Sciatic nerve (tissue), 2 donors: ENCODE measurements at places on chromosomes 3 and 15.

DNA sequence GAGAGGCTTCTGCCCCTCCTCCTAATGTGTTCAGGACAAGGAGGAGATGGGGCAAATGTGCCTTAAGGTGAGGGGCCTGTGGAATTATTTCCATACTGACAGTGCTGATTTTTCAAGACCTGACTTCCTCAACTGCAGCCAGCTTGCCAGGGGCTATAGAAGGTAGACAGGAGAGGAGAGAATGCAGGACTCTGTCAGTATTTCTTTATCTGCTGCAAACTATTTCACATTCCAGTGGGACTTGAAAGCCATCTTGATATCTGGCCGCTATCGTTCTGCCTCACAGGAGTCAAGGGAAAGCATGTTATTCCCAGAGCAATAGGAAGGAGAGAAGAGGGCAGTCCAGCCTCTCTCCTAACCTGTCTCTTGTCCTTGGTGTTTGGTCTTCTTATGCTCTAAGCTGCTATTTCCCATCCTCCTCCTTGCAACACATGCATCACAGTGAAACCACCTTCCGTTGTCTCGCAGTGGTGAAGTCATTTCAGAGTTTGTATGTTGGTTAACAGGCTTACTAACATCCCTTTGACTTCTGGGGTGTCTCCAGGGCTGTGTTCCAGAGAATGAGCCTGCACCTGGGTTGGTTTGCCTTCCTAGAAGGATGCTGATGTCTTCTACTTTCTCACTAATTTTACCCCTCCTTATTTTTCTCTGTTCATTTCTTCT, 95.1 kb upstream of the MRPS22 start:
- no peak for DNase-seq

DNA sequence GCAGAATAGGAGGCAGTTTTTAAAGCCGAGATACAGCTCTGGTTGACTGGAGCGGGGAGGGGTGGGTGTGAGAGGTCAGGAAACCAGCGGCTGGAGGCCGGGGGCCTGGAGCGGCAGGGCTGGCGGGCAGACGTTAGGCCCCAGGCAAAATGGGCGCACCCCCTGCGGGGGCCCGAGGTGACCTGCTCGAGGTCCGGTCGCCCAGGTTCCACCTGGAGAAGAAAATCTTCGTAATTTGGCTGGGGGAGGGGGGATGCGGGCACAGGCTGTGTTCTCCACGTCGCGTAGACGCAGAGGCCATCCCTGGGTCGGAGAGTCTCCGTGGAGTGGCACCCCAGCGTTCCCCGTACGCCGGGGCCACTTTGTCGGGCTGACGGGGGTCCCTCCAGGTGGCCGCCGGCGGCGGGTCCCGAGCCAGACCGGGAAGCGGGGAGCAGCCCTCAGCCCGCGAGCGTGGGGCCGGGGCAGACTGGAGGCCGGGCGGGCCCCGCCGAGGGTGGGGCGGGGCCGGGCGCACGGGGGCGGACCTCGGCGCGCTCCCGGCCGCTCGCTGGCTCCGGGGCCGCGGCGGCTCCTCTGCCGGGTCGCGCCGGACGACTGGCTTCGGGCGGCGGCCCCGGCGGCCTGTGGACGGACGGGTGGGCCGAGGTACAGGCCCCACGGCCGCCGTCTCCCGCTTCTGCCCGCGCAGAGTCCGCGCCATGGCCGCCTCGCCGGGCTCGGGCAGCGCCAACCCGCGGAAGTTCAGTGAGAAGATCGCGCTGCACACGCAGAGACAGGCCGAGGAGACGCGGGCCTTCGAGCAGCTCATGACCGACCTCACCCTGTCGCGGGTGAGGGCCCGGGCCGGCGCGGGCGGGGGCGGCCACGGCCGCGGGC, at the start of gene CRTC3:
Gene CRTC3, plus strand, starts transcription at position 553 of the 879 bp plus-strand sequence. Its CDS starts 149 bp downstream, at position 702.
- DNase-seq = peak; percentile 78

DNA sequence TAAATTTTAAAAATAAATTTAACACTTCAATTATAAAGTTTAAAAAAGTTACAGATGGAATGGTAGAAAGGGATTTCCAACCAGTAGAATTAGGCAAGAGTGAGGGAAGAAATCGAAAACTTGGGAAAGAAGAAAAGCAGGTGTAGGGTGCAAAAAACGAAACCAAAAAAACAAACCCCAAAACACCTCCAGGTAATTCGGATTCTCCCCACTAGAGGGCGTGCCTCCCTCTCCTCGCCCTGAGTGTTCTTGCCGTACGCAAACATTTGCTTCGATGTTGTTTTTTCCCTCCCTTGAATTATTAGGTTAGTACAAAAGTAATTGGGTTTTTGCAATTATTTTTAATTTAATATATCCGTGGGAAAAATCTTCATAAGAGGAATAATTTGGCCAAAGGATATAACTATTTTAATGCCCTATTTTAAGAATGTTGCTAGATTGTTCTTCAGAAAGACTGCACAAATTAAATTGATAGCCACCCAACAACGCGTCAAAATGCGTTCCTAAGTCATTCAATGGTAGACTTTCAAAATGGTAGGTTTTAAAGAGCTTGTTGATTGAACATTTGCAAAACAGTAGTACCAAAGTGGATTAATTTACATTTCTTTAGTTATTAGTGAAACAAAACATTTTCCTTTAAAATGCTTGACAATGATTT, 63.7 kb downstream of the SLC30A4 start:
- peak; percentile 85 for DNase-seq

DNA sequence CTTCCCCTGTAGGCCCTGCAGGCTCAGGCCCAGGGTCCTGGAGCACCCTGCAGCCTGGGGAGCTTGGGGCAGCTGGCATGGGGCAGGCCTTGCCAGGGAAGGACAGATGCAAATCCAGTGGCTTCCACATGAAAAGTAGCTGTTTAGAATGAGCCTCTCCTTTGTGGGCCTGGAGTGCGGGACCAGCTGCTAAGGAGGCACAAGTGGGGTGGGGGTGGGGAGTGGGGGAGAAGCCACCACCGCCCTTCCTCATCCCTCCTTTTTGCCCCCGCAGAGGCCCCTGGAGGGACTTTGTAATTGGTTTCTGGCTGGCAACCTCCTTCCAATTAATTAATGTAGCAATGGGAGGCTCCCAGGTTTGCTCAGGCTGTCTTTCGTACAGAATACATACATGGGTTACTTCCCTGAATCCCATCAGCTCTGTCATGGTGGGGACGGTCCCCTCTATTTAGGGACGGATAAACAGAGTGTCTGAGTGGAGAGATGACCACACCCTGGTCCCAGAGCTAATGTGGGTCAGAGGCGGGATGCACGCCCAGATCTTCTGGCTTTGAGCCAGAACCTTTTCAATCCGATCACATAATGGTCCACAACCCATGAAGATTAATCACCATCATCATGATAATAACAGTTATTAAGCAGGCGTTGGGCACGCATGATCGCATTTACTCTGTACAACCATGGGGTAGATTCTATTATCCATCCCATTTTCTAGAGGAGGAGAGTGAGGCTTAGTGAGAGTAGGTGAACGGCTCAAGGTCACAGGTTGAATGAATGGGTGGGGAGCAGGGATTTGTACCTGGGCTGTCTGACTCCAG, 6.2 kb downstream of the CORO2B start:
- DNase-seq = peak; percentile 23

GRCh38 chr3:155312781-155313180, 19.3 kb upstream of the STRIT1 start:
- no peak for DNase-seq

GRCh38 chr15:53527996-53528395, 231.5 kb downstream of the WDR72 start:
- DNase-seq = no peak

DNA sequence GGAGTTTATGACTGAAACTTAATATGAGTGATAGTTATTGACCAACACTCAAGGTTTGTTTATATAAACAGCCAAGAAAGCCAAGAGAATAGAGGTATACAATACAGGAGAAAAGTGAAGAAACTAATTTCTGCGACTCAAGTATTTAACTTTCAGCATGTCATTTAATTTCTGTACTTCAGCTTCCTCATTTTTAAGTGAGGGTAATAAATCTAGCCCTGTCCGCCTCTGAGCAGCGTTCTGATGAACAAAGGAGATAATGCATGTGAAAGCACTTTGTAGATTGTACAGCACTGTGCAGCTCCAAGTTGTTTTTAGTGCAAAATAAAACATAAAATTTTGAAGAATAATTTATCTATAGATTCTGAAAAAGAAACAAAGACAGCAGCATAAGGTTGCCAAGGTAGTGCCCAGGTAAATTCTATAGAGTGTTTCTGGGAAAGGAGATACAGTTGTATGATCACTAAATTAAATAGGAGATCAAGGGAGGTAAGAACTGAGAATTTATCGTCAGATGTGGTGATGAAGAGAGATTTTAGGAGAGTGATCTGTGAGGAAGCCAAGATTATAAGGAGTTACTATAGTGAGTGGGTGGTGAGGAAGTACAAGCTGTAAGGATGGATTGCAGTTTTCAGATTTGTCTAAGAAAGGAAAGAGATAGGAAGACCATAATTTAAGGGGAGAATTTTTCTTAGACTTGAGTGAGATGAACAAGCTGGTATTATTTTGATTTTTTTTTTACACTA, 71.3 kb downstream of the RASA2 start:
- no peak for DNase-seq

DNA sequence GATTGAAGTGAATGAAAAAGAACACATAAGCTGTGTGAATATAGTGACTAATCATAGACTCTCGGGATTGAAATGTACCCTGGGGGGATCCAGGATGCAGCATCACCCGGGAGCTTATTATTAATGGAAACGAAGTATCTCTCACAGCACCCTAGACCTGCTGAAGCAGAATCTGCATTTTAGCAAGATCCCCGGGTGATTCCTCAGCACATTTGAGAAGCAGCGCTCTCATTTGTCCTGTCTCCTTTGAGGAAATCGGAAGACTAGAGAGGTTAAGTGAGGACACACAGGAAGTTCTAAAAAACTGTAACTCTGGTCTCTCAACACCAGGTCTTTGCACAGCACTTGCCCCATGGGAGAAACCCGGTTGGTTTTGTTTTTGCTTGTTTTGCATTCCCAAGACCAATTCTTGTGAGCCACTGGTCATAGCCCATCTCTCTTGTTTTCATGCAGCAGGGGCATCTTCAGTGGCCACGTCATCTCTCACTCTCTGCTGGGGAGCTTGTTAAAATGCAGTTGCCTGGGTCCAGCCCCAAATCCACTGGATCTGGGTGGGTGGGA, 30.2 kb downstream of the ZNF710 start:
- peak; percentile 32 for DNase-seq

DNA sequence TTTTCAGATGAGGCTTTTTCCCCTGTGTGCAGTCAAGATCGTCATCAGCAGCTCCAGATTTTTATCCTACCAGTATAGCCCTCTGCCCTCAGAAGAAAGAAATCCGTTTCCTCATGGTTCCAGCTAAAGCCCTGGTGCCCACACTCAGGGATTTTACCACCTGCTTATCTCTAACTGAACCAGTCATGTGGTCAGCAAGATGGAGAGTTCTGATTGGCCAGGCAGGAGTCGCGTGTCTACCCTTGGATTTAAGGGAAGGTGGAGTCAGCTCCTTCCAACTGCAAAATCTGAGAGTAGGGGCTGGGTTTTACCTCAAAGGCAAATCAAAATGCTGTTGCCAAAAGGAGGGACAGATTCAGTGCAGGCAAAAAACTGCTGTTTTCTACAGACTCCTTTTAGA, 135.3 kb downstream of the LRTM1 start:
- no peak for DNase-seq

DNA sequence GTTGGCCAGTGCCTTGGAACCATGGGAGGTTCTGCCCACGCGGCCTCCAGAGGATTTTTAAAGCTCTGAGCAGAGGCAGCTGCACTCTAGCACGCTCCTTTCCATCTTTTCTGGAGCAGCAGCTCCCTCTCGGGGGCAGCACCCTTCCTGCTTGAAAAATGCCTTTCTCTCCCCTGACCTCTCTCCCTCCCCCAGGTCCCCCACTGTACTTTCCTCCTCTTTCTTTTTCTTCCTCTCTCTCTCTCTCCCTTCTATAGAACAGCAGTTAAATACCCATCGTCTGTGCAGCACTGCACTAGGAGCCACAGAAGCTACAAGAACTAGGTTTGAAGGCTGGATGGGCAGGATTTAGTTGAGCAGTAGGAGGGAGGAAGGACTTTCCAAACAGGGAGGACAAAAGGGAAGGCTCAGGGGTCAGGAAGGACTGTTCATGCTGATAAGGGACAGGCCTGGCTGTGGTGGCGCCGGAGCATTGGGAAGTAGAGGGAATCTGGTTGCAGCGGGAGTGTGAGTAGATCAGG, 4.4 kb downstream of the ALPK3 start:
- no peak for DNase-seq

DNA sequence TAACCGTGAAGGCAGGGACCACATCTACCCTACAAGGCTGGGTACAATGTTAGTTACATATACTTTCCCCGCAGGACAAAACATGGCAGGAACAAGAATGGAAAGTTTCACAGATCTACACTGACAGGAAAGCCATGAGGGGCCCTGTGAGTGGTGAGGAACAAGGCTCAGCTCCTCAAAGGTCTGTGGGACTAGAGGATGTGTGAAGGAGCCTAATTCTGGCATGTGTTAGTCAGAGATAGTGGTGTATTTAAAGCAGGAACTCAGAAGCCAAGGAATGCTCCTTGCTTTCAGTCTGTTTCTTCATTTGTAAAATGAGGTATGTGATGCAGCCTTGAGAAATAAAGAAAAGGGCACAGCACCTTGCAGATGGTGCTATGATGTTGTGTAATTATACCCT, 25.1 kb downstream of the ETV5 start:
- DNase-seq = no peak

GRCh38 chr3:39013289-39013688, 38.5 kb downstream of the SCN11A start:
- DNase-seq = no peak

GRCh38 chr3:194284351-194284750, 66.8 kb downstream of the CPN2 start:
- peak; percentile 51 for DNase-seq

- no peak for DNase-seq
Measured at GRCh38 chr15:84922530-84922929, 38.1 kb downstream of the SLC28A1 start.

DNA sequence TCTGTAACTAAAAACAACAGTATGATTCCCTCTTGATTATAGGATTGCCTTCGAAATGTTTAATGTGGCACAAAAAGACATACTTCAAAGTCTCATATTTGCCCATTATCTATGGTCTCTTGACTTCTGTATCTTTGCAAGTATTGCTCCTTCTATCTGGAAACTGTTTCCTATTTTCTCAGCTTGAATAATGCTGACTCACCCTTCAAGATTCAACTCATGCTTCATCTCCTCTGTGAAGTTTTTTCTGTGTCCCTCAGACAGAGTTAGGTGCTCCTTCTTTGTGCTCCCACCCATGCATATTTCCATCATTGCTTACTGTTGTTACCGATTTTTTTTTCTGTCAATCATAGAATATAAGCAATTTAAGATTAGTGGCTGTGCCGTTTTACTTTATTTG, 192.8 kb upstream of the ROBO1 start:
- no peak for DNase-seq

DNA sequence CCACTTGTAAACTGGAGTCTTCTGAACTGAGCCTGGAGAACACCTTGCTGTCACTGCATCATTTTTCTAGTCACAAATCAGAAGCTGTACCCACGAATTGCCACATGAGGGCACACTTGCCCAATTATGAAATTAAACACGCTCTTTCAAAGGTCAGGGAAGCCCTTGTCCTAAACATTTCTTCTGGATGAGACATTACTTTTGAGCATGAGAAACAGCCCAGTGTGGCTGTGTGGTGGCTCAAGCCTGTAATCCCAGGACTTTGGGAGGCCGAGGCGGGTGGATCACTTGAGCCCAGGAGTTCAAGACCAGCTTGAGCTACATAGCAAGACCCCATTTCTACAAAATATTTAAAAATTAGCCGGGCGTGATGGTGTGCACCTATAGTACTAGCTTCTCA, 27.5 kb upstream of the CFAP161 start:
- no peak for DNase-seq
